Osteocyte (in vitro differentiated cells): ENCODE measurements at places on chromosomes 12 and 14. TPM values are rescaled to one million over a fixed set of nuclear protein-coding genes. Genes with fewer than 3 reads are reported as not detected.

Gene OR6C65
- not detected in 2 replicates for total RNA-seq

Gene KCNC2
- total RNA-seq = not detected in 2 replicates

Gene TBC1D30
- total RNA-seq = 1.2 and 2.0 TPM in 2 replicates

Gene STON2
- not detected in 2 replicates for total RNA-seq

Gene AGAP2
- 2.4 and 2.6 TPM in 2 replicates for total RNA-seq

Gene CACNA1C
- 59.1 and 67.4 TPM in 2 replicates for total RNA-seq

Gene TMCC3
- not detected in 2 replicates for total RNA-seq

Gene GALNT16
- total RNA-seq = 2.6 and 3.1 TPM in 2 replicates

Gene CLEC4C
- not detected in 2 replicates for total RNA-seq

Gene ESYT1
- total RNA-seq = 127 and 142 TPM in 2 replicates

Gene BRF1
- 41.7 and 43.5 TPM in 2 replicates for total RNA-seq

DNA sequence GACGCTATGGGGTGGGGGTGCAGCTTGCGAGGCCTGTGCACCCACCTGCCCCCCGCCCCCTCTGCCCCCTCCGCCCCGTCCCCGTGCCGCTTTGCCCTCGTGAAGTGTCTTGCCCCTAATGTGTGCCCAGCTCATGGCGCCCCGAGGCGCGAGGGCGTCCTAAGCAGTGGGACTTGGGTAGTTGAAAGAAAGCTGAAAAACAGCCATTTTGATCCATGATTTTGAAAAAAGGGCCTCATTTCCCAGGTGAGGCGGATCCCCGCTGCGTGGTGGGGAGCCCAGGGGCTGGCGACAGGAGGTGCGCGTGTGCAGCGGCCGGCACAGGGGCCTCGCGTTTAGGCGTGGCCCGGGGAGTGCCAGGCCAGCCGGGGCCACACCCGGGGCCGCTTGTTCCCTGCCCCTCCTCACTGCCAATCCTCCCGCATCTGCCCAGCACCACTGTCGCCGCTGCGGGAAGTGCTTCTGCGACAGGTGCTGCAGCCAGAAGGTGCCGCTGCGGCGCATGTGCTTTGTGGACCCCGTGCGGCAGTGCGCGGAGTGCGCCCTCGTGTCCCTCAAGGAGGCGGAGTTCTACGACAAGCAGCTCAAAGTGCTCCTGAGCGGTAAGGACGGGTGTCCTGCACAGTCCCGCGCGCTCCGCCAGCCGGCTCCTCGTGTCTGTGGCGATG lies 11.8 kb downstream of the ZFYVE21 start:
- DNase-seq = no peak

- DNase-seq = peak; percentile 63
These were observed 72.1 kb downstream of the PRIMA1 start for GRCh38 chr14:93716002-93716745.

- DNase-seq = no peak
These were observed 12.8 kb downstream of the TMCC3 start for GRCh38 chr12:94637390-94638113.

- DNase-seq = no peak
These were observed 133.4 kb downstream of the KICS2 start for GRCh38 chr12:64088431-64089349.

DNA sequence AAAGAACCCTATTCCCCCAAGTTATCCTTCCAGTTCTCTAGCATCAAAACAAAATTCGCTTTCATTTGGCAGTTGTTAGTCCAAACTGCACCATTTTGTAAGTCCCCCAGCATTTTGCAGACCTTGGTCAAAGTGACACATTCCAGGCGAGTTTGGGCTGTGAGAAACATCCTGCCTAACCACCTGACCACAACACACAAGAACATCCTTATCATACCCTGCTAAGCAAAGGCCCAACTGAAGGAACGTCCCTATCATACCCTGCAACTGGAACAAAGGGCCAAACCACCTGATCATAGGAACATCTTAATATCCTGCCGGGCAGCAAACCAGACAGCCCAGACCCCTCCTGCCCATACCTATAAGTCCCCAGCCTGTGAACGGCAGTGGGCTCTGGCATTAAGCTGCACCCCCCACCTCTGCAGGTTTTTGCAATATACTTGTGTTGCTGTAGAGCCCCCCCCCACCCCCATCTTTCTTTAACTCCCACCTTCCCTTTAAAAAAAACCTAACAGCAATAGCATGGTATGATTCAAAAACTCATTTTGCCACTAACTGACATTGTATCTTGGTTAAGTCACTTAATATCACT lies 2.7 kb downstream of the PCNX4 start:
- DNase-seq = no peak

GRCh38 chr12:120887253-120888043 lies 16.7 kb downstream of the SPPL3 start:
- DNase-seq = no peak

- peak; percentile 84 for DNase-seq
These were observed 44.5 kb downstream of the SLC38A6 start for GRCh38 chr14:61025251-61026223.

DNA sequence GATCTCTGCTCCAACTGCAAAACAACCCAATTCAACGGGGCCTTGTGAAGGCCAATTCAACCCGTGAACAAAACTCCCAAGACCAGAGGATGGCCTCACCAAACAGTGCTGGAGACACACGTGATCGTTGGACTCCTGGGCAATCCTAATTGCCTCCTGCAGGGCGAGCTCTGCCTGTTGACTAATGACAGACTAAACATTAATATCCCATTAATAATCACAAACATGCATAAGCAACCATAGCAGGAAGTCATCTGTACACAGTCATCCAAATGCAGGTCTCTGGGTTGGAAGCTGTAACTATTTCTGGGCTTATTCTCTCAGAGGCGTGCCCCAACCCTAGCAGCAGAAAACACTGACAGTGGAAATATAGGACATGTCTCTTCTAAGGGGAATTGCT lies 21.0 kb downstream of the ANAPC5 start:
- no peak for DNase-seq

DNA sequence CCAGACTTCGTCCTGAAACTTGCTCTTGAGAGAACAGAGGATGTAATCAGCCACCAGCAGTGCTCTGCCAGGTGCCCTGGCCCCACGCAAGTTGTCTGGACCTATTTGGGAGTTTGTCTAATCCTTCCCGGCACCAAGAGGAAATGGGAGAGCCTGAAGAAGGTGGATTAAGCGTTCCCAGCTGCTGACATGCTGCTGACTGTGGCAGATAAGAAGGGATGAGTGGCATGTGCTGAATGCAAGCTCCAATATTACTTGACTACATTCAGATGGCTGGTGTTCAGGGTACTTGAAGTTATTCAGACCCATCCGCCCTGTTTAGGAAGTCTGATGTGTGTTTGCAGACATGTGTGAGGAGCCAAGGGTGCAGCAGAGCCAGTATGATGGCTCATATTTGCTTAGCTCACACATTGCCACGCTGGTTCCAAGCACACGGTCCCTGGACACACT lies 440.6 kb upstream of the CCDC196 start:
- DNase-seq = no peak

GRCh38 chr12:99271071-99271470 lies 376.5 kb upstream of the GARIN6 start:
- DNase-seq = no peak

GRCh38 chr12:95766356-95767019 lies 24.1 kb downstream of the NTN4 start:
- DNase-seq = no peak

- DNase-seq = no peak
These were observed 154.3 kb downstream of the NTF3 start for GRCh38 chr12:5586201-5586600.

DNA sequence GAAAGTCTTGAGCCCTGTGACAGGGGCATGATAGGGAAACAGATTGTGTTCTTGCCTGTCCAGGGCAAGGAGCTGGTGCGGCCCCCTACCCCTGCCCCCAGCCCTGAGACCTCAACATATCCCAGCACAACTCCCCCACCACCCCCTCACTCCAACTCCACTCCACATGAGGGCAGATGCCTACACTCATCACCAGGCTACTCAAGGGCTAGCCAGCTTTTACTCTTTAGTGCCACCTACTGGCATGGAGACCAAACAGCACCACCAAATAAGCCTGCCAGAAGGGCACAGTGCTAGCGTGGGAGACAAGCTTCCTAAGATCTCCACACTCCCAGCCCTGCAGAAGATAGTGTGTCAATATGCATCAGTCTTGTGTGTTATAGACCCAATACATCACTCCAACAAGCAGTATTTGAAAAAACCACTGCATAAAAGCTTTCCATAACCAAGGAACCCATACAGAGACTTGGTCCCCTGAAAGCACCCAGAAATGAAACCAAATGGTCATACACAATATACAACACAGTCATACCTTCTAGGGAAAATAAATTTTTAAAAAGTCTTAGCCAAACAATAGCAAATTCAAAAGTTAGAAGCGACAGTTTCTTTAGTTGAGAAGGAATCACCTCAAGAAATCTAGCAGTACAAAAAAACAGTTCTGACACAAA lies 154.4 kb downstream of the KCNK10 start:
- peak; percentile 51 for DNase-seq

GRCh38 chr14:24280797-24281460 lies 9.5 kb upstream of the RABGGTA start:
- no peak for DNase-seq

- DNase-seq = no peak
These were observed 104.6 kb downstream of the GCH1 start for GRCh38 chr14:54797986-54798385.

- no peak for DNase-seq
These were observed at the start of gene MARCHF9 for GRCh38 chr12:57754411-57755193. Gene MARCHF9, plus strand, starts transcription at chr12:57755103. Its CDS starts 426 bp downstream, at chr12:57755529.

GRCh38 chr12:69621551-69621950 lies 10.8 kb upstream of the LRRC10 start:
- no peak for DNase-seq

GRCh38 chr12:25377469-25378177 lies 126.9 kb upstream of the KRAS start:
- DNase-seq = no peak
